Cardiac ventricle fibroblast (primary cell): ENCODE measurements at places on chromosomes 7 and 10. TPM values are rescaled to one million over a fixed set of nuclear protein-coding genes. Genes with fewer than 3 reads are reported as not detected.

The MAD1L1 gene
- 23.8 and 37.1 TPM in 2 replicates for total RNA-seq

The TUBAL3 gene
- not detected in 2 replicates for total RNA-seq

The GPR37 gene
- total RNA-seq = 0.10 and 0.37 TPM in 2 replicates

The AGR2 gene
- not detected in 2 replicates for total RNA-seq

The METTL27 gene
- total RNA-seq = 2.0 and 3.0 TPM in 2 replicates

The TRIL gene
- total RNA-seq = 11.4 and 11.6 TPM in 2 replicates

The CHST3 gene
- 12.8 and 13.4 TPM in 2 replicates for total RNA-seq

The LSM8 gene
- total RNA-seq = 11.7 and 15.2 TPM in 2 replicates

The ZNF503 gene
- 31.3 and 34.1 TPM in 2 replicates for total RNA-seq
